Mesenteric fat pad (tissue), 1 donor: ENCODE measurements at places on chromosomes 2 and 18. TPM values are rescaled to one million over a fixed set of nuclear protein-coding genes. Genes with fewer than 3 reads are reported as not detected.
A peak's percentile ranks its signal among the peaks of the same experiment; 100 is the strongest.

DNA sequence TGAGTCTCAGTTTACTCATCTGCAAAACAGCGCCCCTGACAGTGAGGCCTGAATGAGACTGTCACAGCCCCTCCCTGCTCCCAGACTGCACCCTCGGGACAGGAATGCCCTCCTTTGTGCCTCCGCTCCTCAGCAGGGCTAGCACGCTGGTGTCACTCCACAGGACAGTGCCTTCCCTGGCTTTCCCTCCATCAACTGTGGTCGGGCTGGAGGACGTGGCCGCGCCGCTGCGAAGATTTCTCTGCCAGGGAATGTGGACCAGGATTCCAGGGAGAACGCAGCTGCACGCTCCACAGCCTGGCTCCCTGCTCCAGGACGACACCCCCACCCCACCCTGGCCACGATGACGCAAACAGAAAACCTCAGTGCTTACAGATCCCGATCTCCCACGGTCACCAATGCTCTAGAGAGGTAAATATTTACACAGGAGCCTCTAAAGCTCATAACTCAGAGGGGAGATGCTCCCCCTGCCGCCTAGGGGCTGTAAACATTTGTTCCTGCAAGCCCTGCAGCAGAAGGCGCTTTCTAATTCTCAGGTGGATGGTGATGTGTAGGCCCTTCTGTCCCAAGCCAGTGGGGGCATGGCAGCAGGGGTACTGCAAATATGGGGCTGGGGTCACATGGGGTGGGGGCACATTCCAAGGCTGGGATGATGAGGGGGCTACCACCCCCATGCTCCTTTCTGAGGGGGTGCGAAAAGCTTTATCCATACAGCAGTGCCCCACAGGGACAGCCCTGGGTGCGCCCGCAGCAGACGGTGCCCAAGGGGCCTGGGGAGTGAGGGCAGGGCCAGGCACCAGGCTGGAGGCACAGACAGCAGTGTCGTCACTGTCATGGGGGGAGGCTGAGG is 12.4 kb downstream of the HS6ST1 start:
- DNase-seq, result no peak

- DNase-seq, result no peak
Observed at GRCh38 chr2:238528953-238529781, 102.4 kb downstream of the ASB1 start.

DNA sequence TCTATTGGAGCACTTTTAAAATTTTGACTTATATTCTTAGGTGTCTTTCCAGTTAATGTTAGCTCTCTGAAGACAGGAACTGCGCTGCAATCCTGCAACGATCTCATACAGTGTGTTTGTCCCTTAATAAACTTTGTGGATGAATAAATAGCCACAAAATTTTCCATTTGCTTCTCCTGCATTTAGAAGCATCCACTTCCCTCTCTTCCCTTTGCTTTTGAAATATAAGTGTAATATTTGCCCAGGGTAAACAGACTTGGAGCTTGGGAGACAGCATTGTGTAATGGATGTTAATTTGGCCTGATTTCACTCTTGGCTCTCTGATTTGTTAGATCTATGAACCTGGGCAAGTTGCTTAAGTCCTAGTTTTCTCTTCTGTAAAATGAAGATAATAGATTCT is 58.2 kb upstream of the CD28 start:
- DNase-seq, result no peak

GRCh38 chr18:66495844-66496243 is 108.0 kb downstream of the CDH19 start:
- DNase-seq, result no peak

- DNase-seq, result no peak
Observed at GRCh38 chr18:26386441-26386840, 160.2 kb downstream of the TAF4B start.

DNA sequence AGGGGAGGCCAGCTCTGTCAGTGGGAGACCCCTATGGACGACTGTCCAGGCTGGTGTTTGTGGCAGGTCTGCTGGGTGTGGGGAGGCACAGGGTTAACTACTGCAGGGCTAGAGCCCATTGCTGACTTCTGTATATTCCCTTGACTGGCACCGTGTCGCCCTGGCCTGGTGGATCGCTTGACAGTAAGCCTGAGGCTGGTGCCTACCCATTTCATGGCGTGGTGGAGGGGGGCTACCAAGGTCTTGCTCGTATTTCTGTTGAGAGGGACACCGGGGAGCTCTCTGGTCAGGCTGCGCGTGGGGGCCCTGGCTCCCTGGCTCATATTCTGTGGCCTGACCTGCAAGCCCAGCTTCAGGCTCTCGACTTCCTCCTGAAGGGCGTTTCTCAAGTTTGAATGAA is 119.7 kb downstream of the ACOXL start:
- DNase-seq, result peak; percentile 78

GRCh38 chr2:118106926-118107325 is 18.7 kb downstream of the INSIG2 start:
- no peak for DNase-seq

DNA sequence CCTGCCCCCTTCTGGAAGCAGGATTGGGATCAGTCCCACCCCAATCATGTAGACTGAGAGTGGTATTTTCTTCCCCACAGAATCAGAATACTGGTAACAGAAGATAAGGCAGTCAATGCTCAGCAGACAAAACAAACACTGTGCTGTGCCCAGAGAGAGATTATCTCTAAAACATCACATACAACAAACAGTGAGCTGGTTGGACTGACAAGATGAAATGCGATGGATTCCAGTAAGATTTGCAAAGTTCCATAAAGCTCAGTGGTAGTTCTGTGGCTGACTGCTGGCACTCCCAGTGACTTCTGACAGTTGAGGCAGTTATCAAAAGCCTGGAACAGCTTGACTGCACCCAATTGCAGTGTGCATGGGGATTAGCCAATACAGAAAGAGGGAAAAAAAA is 311.5 kb upstream of the MGAT5 start:
- DNase-seq, result no peak

DNA sequence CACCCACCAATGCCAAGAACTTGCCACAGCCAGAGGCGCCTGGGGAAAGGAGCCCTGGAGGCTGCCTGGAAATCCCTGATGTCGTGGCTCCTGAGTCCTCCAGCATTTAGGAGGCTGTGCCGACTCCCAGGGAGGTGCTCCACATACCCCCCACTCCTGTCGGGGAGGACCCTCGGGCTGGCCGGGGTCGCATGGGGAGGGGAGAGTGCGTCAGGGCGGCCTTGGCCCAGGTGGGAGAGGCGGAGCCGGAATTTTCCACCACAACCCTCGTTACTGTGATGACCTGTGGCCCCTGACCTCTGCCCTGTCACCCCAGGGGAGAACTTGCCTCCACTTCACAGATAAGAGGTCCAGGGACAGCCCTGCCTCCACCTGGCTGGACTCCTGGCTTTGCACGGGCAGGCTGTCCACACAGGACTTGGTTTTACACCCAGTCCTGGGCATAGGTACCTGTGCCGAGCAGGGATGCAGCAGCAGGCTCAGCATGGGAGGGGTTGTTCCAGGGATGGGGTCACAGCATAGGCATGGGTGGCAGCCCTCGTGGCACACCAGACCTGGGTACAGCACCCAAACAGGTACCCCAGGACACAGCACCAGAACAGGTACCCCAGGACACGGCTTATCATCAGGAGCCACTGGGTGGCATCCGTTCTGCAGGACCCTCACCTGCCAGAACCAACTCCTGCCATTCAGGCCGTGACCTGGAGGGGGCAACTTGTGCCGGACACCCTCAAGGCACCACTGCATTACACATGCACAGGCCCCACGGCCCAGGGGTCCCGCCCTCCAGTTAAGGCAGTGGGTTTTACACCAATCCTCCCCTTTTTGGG is 12.3 kb upstream of the AGXT start:
- no peak for DNase-seq

DNA sequence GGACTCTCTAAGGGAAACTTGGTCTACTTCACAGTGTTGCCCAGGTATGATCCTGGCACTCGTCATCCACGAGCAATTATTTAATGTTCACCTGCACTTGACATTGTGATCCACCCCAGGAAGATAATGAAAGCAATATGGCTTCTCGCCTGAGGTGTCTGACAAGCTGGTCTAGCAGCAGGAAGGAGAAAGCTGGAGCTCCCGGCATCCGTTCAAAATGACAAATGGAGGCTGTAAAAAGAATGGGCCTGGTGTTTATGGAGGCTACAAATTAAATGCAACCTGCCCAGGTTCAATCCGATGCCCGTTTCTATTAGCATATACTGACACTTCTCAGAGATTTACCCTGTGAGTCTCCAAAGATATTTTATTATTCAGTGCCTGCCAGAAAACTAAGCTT is 317.6 kb downstream of the CTNNA2 start:
- DNase-seq, result no peak

DNA sequence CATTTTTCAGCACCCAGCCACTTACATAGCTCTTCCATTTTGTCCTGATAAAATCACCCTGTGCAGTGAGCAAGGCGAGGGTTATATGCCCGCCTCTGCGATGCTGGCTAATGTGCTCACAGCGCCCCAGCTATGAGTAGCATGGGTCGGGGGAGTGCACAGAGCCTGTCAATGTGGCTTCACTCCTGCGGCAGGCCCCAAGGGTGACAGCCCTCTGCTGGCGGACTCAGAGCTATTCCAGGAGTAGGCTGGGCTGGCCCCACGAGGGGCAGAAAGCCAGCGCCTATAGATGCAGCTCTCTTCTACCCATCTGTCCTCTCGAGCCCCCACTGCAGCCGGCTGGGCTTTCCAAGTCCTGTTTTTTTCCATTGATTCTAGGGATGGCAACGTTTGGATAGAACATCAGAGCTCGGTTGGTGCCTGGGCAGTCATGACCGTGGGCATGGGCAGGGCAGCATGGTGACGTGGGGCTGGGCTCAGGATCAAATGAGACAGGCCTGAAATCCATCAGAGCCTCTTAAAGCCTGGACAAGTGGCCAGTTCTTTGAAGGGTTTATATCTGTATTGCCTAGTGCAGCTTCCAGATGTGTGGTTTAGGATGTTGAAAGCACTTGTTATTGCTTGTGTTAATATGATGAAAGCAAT is 134.7 kb downstream of the MCFD2 start:
- DNase-seq, result no peak

- no peak for DNase-seq
Observed at GRCh38 chr2:187873132-187873531, 318.9 kb upstream of the TFPI start.

- DNase-seq, result peak; percentile 77
Observed at GRCh38 chr2:119114266-119114665, 44.3 kb downstream of the C1QL2 start.

DNA sequence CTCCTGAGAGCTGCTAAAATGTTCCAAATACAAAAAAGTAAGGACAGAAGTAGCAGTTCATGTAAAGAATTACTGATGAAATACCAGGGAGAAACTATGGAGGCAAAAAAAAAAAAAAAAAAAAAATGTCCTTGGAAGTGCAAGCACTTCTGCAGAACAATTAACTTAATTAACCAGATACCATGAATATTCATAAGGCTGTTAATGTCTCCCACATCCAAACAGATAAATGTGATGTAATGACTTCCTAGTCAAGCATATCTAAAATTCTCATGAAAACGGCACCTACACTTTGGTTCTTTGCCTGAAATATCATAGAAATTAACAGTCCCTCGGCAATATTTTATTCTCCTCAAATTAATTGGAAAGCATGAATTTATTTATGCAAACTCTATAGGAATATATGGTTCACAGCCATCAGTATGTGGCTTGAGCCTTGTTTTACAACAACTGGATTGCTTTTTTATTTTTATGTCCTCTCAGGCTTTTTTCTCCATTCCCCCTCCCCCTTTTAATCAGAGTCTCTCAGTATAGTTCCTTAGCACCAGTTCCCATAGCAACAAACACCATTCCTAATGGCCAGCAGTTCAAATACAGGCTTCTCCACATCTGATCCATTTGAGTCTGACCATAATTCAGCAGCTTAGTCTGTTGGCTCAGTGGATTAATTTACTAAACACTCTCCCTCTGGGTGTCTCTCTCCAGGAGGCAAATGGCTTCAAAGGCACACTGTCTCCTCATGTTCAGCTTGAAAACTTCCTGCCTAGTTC is 97.1 kb downstream of the ITGA4 start:
- no peak for DNase-seq

GRCh38 chr2:201618744-201619662 is 24.3 kb downstream of the TMEM237 start:
- no peak for DNase-seq

DNA sequence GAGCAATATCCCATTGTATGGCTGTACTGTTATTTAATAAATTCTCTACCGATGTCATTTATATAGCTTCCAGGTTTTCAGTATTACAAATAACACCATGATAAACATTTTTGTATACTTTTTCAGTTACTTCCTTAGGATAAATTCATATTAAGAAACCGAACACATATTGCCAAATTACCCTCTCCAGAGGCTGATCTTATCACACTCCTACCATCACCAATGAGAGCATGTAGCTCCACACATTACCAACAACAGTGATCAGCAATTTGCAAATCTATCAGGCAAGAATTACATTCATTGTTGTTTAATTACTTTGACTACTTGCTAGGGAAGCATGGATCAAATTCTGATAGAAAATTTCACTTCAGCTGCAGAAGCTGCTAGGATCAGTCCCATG is 5.8 kb upstream of the NDUFV2 start:
- no peak for DNase-seq

GRCh38 chr2:182618672-182619079 is 97.4 kb upstream of the DNAJC10 start:
- DNase-seq, result no peak

- DNase-seq, result no peak
Observed at GRCh38 chr2:46978723-46979122, 63.1 kb upstream of the MCFD2 start.

DNA sequence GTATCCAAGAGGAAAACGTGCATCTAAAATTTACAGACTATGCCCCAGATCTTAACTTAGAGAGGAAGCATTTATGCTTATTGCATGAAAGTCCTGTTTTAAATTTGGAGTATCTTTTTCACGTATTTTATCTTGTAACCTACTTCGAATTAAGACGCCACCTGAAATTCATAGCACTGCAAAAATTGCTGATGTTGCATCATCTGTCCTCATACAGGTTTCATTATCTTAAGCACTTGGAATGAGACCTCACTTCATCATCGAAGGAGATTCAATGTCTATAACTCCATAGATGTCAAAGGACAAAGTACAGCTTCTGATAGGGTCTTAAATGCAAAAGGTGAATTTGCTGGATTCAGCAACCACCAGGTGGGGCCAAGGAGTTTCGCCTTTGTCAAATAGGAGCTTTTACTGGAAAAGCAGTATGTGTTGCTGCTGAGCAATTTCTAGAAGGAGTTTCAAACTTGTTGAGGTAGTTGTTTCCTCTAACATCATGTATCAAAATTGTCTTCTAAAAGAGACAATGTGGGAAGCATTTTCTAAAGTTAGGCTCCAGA is 106.4 kb upstream of the CCDC85A start:
- DNase-seq, result no peak

GRCh38 chr2:230849633-230850357 is 14.9 kb upstream of the ITM2C start:
- no peak for DNase-seq

DNA sequence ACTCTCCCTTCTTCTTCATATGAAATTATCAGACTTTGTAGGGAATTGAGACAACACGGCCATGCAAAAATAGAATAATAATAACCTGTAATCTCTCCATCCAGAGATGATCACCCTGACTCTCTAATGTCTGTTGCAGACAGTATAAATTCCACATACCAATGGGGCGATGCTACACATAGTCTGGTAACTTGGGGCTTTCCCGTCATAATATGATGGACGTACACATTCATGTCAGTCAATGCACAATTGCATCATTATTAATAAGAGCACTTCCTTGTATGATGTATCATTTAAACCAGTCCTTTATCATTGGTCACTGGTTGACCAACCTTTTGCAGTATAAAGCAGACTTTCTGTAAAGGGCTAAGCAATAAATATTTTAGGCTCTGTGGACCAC is 39.5 kb upstream of the SCLY start:
- DNase-seq, result no peak

Gene KLHL14
- total RNA-seq, result 0.45 TPM

Gene COPS8
- 53.7 TPM for total RNA-seq

Gene CNTNAP5
- not detected for total RNA-seq

Gene CYP27C1
- 1.1 TPM for total RNA-seq
